Keratinocyte (primary cell): ENCODE measurements at places on chromosomes 7 and 10. TPM values are rescaled to one million over a fixed set of nuclear protein-coding genes. Genes with fewer than 3 reads are reported as not detected.

ANKIB1 gene
- polyA plus RNA-seq, result 28.4 to 37.7 TPM (median 37.0 TPM) in 3 replicates

LRRC61 gene
- polyA plus RNA-seq, result 1.0 to 2.5 TPM (median 1.7 TPM) in 3 replicates

TFR2 gene
- 0.07 to 0.21 TPM (median 0.12 TPM) in 3 replicates for polyA plus RNA-seq

RADIL gene
- 0.09 TPM in 1 of 3 replicates, not detected in the others for polyA plus RNA-seq

LIPM gene
- polyA plus RNA-seq, result 0.10 to 0.67 TPM (median 0.44 TPM) in 3 replicates

ECHDC3 gene
- 3.0 to 4.9 TPM (median 3.5 TPM) in 3 replicates for polyA plus RNA-seq

EGR2 gene
- polyA plus RNA-seq, result 0.09 to 0.39 TPM (median 0.22 TPM) in 3 replicates

PTF1A gene
- not detected in 3 replicates for polyA plus RNA-seq

ENKUR gene
- polyA plus RNA-seq, result 0.03 TPM in 2 of 3 replicates, not detected in the other

PLPP4 gene
- 0.76 to 1.1 TPM (median 0.99 TPM) in 3 replicates for polyA plus RNA-seq

ETV1 gene
- 2.1 to 6.5 TPM (median 5.0 TPM) in 3 replicates for polyA plus RNA-seq

PTTG1IP2 gene
- polyA plus RNA-seq, result not detected in 3 replicates

RARRES2 gene
- polyA plus RNA-seq, result not detected in 3 replicates

FAM25C gene
- polyA plus RNA-seq, result 4.8 to 28.2 TPM (median 26.2 TPM) in 3 replicates

SAMD9 gene
- polyA plus RNA-seq, result 15.5 to 26.8 TPM (median 22.8 TPM) in 3 replicates
